ENCODE measurements at places on chromosomes 5 and 9.

DNA sequence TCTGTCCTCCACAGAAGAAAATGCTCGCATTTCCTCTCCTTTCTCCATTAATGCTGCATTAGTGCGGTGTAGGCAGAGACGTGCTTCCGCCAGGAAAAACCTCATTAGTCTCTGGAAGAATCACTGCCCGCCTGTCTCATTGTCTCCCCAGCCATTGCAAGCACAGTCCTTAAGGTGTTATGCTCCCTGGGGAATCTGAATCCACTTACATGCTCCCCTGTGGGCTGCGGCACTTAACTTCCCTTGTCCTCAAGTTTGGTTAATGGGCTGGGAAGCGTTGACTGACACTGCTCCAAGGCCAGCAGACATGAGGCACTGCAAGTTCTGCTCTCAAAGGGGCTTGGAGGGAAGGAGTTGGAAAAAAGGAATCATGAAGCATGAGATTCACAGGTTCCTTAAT lies 41.6 kb downstream of the TARS1 start:
- no peak for DNase-seq

- peak; percentile 74 for DNase-seq
These were observed 717.1 kb upstream of the ZNF608 start for GRCh38 chr5:125463466-125464092.

DNA sequence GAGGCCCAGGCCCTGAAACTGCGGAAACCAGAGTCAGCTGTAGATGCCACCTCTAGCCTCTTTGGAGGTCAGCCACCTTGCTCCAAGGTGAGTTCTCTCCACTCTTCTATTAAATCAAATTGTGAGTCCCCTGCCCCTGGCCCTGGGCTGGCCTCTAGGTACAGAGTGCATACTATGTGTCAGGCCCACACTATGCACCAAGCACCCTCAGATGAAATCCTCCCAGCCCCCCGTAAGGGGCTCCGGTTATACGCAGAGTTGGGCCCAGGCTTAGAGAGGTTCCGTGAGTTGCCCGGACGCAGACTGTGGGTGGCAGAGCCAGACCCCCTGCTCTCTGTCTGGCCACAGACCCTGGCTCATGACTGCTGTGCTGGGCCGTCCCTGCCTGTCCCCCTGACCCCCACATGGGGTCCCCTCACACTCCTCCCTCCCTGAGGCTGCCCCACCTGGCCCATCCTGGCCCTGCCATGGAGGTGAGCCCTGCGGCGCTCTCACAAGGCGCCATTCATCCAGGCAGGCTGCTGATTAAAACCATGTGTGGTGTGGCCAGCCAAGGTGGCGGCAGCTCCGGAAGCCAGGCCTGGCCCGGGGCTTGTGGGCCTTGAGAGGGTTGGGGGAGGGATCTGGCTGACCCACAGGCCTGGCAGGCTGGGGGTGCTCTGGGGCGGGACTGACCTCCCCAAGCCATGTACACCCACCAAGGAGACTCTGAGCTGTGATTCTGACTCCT lies 65.5 kb upstream of the SYNPO start:
- DNase-seq, result peak; percentile 23

GRCh38 chr9:19641046-19641445 lies 147.8 kb downstream of the SLC24A2 start:
- DNase-seq, result peak; percentile 19

GRCh38 chr5:161637591-161637990 lies 47.9 kb upstream of the GABRA6 start:
- DNase-seq, result no peak

DNA sequence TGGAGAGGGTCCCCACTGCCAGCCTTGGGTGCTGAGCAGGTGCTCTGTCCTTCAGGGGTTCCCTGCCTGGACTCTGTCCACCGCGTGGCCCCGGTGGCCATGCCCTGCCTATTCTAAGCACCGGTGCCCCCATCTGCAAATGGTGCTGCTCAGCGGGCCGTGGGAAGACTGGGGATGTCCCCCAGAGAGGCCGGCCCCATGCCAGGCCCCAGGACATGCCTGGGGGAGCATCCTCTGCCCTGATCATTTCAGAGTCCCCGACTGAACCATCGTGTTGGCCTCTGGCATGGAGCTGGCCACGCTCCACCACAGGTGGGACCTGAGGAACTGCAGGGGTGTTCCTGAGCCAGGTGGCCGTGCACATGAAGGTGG lies 64.7 kb downstream of the RXRA start:
- no peak for DNase-seq

DNA sequence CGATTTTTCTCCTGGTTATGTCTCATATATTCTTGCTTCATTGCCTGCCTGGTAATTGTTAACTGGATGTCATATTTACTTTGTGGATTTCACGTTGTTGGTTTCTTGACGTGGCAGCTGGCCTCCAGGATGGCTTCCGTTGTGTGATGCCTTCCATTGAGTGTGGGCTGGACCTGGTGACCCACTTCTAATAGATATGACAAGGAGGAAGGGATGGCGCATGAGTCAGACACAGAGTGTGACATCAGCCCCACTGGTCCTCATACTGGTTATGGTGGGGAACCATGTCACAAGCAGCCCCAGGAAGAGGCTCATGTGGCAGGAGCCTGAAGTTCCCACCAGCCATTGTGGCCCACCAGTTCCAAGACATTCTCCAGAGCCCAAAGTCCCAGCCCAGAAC lies 6.4 kb upstream of the PAEP start:
- no peak for DNase-seq

DNA sequence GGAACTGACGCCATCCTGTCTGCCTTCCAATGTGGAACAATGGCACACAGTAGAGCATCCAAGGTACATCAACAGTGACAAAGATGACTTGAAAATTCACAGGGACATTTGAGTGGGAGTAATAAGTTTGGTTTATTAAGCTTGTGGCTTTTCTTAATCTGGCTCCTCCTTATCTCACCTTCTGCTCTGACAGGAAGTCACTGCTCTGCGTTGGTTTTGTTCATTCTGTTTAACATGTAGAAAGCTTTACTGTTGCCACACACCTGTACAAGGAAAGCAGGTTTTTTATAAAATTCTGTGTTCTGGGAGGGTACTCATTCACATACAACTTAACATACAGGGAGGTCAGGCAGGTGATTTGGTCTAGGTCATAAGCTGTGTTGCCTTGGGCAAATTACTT lies 1.6 kb upstream of the GZMK start:
- no peak for DNase-seq

- DNase-seq, result peak; percentile 43
These were observed 317.1 kb downstream of the KCTD16 start for GRCh38 chr5:144487761-144488160.

- no peak for DNase-seq
These were observed 33.7 kb upstream of the BICD2 start for GRCh38 chr9:92798358-92798757.

DNA sequence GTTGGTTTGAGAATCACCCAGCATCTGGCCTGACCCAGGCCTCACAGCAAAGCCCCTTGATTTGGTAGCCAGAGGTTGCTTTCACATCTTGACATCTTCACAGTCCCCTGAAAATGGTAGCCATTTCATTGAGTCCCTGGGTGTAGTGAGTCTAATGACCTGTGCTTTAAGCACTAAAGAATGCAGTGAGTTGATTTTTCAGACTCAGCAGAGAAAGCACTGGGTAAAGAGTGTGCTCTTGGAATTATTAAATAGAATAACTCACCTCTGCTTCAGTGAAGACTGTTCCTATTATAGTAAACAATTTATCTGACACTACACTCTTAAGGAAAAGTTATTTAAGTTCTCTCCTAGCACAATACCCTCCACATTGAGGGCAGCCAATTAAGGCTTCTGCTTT lies 56.2 kb downstream of the PTCD2 start:
- no peak for DNase-seq

DNA sequence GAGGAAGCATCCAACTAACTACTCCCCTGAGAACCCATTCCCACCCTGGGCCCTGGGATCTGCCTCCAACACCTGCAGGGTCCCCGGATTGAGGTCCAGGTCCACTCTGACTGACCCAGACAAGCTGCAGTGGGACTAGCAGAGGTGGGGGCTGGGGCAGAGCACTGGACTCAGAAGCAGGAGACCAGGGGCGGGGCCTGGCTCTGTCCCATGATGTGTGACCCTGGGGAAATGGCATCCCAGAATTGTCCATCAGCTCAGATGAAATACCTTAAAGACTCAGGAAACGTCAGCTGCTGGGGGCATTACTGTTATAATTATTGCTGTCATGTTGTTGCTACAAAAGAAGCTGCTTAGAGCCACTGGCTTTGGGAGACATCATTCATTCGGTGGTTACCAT lies 202.4 kb downstream of the C9orf50 start:
- DNase-seq, result no peak

DNA sequence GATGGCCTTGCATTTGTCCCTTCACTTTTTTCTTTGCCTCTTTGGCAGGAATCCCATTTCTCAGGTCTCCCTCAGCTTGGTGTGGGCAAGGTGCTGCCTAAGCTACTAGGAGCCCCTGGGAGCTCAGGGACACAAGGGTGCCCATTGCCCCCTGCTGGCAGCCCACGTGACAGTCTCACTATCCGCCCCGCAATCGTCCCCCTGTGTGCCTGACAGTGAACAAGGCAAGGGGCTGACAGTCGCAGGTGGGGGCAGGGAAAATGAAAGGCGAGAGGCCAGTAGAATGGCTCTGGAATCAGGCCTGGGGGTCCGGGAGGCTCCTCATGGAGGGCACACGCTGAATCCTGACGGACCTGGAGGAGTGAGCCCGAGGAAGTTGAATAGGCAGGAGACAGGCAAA lies 2.0 kb upstream of the PCDH12 start:
- no peak for DNase-seq

GRCh38 chr5:180642181-180642775 lies 7.1 kb downstream of the FLT4 start:
- no peak for DNase-seq

DNA sequence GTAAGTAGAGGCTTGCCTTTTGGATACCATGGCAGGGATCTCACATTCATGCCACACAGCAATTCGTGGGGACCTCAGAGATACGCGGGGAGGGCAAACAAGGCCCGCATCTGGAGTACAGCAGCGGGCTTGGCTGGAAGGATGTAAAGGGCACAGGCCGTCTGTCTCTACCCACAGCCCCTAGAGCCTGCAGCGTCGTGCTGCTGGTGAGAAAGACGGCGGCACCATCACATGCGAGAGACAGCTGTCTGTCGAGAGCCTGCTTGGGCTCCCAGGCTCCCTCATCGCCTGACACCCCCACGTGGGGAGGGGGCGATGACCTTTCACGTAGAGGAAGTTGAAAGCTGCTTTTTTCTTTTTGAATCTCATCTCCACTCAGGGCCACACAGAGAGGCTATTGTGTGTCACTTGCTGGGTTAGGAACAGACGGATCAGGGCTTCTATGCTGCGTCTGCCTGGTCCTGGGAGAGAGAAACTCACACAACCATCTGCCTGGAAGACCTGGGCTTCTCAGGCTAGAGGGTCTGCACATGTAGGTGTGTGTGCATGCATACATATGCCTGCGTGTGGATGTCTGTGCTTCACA lies 134.6 kb upstream of the PPP1R26 start:
- no peak for DNase-seq

GRCh38 chr5:157602505-157602904 lies 26.9 kb upstream of the ADAM19 start:
- peak; percentile 10 for DNase-seq

- no peak for DNase-seq
These were observed 72.9 kb upstream of the PRLR start for GRCh38 chr5:35303152-35303551.

DNA sequence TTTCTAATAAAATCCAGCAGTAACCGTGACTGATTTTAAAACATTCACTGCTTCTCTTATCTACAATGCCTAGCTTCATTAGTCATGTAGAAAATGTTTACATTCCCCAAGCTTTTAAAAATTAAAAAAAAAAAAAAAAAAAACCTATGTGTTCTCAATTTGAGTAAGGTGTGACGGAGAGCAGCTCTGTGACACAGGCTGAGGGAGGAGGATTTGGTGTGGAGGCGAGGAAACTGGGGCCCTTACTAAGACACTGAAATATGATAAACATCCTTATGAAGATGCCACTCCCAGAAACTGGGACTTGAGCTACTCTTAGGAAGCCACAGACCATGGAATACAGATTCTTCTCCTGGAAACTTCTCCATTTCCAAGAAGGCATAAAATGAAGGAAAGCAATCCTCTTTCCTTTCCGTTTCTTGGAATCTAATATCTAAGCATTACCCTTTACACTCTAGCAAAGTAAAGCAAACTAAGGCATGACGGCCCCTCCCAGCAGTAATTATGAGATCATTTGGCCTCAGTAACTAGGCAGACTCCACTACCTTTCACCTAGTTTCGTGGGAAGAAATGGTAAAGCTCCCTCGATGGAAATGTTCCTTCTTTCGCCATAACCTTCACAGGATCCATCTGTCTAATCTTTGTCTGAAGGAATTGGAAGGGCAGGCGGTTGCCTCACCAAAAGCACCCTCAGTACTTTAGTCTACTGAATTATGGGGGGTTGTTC lies 23.5 kb downstream of the GRAMD2B start:
- peak; percentile 73 for DNase-seq

- DNase-seq, result no peak
These were observed 71.0 kb downstream of the C5orf15 start for GRCh38 chr5:133897431-133897830.

DNA sequence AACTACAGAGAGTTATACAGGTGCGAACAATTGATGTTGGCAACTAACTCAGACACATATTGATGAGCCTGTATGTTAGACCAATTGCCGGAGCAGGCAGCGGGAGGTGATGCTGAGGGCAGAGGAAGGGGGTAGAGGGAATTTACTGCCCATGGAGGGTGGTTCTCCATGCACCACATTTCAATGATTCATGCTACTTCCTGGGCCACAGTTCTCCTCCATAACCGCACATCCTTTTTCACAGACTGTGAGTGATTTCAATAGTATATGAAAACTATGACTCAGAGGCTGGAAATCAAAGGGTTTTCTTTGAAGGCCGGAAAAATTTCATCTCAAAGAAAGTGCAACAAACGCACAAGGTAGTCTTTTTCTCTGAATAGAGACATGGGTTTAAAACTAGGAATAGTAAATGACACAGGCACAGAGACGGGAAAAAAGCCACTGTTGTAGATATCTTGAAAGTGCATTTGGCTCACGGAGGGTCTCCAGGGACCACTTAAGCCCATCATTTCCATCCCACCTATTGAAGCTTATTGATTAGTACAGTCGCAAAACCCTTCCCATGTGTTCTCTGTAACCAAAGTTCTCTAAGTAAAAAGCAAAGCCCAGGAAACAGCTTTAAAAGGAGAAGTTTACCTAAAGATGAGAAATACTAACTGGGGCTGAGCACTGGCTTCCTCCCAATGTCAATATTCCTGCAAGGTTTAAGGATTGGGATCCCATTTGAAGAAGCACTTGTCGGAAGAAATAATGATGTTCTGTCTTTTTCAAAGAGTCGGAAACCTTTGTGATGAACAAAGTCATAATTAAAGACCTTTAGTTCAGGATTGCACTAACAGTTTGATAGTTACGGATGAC lies 28.0 kb upstream of the ADAM19 start:
- DNase-seq, result peak; percentile 76
